ENCODE measurements at places on chromosomes 16 and 17. TPM values are rescaled to one million over a fixed set of nuclear protein-coding genes. Genes with fewer than 3 reads are reported as not detected.
A peak's percentile ranks its signal among the peaks of the same experiment; 100 is the strongest.

DNA sequence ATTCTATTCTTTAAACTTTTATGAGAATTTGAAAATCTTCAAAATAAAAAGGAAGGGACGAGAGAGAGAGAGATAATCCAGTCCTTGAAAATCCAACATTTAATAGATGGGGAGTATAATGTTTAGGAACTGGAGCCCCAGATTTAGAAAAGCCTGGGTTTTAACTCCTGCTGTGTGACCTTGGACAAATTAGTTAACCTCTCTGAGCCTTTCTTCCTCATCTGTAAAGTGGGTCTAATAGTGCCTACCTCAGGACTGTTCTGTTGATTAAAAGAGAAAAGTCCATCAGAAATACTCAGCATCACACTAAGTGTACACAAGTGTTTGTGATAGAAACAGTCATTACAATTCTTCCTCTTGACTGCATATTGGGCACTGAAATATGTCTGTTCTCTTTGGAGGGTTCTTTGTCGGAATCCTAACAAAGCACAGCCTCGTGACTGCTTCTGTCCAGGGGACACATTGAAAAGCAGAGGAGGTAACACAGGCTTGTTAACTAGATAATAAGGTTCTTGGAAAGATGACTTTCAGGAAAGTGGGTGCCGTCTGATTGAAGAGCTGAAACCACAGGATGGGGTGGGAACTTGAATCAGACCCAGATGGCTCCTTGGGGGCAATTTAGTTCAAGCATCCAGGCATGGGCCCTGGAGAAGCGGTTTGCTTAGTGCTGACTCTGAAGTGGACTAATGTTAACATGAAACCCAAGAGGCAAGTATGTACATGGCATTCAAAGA, 128.2 kb downstream of the CLEC16A start:
- DNase-seq: no peak

GRCh38 chr16:66933776-66934137, 445 bp downstream of the CIAO2B start:
- no peak for DNase-seq

GRCh38 chr16:19307587-19308241, 22.2 kb downstream of the CLEC19A start:
- peak; percentile 55 for DNase-seq

GRCh38 chr16:87072101-87072500, 245.1 kb downstream of the C16orf95 start:
- no peak for DNase-seq

- DNase-seq: no peak
Measured at GRCh38 chr16:48479329-48479728, 94.1 kb upstream of the SIAH1 start.

DNA sequence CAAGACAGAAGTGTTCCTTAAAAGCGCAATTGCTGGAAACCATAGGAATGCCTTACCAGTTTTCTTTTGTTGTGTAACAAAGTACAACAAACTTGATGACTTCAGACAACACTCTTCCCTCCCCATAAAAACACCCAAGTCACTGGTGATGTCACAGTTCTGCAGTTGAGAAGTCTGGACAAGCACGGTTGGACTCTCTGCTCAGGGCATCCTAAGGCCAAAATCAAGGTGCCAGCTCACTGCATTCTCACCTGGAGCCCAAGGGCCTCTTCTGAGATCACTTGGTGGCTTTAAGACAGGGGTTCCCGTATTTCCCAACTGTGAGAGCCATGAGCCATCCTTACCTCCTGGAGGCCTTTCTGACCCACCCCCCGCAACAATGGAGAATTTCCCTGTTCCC, 45.6 kb upstream of the MEAK7 start:
- DNase-seq: no peak

IGF2BP1 gene
- total RNA-seq: 434 TPM

DNA sequence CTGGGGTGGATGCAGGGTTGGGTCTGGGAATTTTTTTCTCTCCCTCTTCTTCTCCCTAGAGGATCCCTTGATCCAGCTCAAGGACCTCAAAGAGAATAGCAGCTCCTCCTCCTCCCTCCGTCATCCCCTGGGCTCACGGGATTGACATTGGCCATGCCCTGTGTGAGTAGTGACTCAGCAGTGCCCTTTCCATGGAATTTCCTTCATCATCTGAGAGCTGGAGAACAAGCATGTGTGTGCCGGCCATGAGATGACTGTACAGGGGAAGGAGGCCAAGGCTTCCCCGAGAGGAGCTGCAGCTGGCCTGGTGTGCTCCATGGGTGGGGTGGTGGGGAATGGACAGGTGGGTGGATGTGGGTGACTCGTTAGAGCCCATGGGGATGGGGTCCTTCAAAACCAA, 8.9 kb upstream of the WSCD1 start:
- no peak for DNase-seq

DNA sequence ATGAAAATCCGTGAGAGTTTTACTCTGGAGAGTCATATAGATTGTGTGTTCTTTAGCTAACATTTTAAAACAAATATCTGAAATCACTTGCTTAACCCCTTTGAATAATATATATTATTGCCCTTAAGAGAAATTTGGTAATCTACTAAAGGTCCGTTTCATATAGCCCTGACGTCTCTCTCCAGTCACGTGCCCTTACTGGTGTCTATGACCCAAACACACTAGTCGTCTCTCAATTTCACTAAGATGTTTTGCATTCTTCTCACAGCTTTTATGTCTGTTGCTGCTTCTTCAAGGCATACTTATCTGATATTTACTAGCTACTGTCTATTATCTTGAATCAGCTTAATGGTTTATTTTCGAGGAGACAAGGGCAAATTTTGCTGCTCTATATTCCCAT, 409.9 kb downstream of the KCNJ18 start:
- no peak for DNase-seq

ACE gene
- 4.8 TPM for total RNA-seq

DNA sequence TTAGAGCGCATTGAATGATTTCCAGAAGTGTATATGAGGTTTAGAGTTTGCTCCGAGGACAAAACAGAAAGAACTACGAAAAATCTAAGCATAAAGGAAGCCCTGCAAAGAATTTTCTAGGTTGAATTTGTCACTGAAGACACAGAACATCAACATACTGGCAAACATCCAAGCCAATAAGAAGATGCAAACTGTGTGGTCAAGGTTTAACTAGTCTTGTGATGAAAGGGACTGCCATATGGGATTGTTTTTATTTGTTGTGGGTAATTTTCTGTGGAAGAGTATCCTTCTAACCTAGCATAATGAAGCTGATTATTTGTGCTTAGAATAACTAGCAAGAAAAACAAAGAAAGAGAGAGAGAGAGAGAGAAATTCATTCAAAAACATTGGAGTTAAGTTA, 492.0 kb upstream of the ERCC4 start:
- no peak for DNase-seq

DNA sequence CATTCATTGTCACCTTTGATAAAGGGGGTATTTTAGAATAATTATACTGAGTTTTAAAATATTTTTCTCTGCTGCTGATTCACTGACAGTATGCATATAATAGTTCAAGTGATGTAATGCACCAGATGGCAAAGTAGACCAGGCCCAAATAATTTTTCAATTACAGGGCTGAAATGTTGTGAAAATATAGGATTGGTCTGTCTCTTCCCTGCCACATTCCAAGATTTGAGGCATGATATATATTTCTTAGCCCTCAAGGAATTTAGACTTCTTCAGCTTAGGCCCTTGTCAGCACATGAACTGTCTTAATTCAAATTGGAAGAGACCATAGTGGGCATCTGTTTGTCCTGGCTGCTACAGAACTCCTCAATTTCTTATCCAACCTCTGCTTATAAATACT, 39.2 kb upstream of the SLC12A3 start:
- no peak for DNase-seq

DNA sequence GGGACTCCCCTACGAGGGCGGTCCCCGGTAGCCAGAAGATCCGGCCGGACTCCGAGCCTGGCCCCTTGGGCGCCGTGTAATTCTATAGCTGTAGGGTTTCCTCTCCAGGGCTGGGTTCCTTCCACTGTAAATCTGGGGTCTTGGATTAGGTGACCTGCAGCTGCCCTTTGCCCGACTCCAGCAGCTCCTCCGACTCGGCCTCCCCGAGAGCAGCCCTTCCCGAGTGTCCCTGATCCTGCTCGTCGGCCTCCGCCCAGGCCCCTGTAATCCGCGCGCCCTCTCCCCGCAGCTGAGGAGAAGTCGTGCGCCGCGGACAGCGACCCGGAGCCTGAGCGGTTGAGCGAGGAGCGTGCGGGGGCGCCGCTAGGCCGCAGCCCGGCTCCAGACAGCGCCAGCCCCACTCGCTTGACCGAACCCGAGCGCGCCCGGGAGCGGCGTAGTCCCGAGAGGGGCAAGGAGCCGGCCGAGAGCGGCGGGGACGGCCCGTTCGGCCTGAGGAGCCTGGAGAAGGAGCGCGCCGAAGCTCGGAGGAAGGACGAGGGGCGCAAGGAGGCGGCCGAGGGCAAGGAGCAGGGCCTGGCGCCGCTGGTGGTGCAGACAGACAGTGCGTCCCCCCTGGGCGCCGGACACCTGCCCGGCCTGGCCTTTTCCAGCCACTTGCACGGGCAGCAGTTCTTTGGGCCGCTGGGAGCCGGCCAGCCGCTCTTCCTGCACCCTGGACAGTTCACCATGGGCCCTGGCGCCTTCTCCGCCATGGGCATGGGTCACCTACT, 5.5 kb downstream of the TBX2 start:
- DNase-seq: peak; percentile 62

MRM1 gene
- total RNA-seq: 11.6 TPM

DNA sequence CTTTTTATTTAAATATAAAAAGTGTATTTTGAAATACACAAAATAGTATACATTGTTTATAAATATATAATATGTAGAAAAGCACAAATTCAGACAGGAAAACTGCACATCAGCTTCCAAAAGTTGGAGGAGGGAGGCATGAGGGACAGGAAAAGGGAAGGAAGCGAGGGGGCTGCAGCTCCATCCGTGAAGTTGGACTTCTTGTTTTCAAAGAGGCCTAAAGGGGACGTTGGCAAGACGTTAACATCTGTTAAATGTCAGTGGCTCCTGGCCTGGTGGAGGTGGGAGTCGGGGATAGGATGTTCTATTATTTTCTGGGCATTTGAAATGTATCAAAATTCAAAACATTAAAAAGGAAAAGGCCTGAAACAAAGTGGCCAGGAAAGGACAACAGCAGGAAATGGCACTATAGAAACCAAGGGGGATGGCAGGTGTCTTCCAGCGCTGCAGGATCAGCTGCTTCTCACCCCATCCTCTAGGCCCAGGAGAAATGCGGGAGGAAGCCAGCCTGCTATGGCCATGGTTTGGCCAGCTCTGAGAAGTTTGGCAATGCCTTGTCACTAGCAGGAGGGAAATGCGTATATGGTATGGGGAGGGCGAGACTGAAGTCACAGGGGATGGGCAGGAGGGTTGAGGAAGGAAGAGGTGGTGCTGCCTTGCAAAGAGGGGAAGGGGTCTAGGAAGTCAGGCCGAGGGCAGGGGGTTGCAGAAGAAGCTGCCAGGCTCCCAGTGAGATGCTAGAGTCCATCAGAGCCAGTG, 6.4 kb downstream of the CMTM2 start:
- DNase-seq: no peak

DNA sequence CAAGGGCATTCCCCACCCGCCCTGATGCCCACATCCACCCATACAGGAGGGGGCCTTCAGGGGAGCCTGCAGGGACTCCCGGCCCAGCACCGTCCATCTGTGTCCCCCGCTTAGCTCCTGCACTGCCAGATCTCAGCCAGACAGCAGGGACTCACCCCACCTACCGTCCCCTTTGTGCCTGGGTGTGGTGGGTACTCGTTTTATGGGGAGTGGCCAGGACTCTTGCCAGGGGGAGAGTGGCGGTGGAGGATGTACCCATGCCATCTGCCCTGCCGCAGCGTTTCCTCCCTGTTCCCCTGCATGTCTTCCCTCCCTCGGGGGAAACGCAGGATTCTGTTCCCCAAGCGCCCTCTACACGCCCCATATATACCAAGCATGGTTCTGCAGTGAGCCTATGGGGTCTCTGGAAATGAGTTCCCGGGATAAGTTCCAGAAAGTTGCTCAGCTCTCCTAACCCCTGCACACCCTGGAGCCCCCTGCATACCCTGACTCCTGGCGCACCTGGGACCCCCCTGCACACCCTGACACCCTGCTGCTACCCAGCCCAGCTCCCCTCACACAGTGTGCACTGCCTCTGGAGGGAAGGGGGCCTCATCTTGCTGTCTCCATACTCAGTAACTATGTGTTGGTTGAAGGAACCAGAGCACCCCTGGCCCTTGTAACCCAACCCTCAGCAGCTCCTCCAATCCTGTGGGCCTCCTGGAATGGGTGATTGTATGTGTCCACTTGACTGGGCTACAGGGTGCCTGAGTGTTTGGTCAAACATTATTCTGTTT, 4.2 kb upstream of the MAFG start:
- no peak for DNase-seq

HP gene
- not detected for total RNA-seq

CTF1 gene
- 0.72 TPM for total RNA-seq

- peak; percentile 37 for DNase-seq
Measured at GRCh38 chr17:62671553-62671952, 44.1 kb downstream of the MRC2 start.

Data from H9 (cell line).